ENCODE measurements at places on chromosomes 1 and 21.

GRCh38 chr1:82485591-82486369 is 685.0 kb downstream of the ADGRL2 start:
- no peak for DNase-seq

GRCh38 chr1:242019018-242019417 is 20.1 kb upstream of the MAP1LC3C start:
- no peak for DNase-seq

GRCh38 chr1:47367651-47368050 is 34.1 kb downstream of the CMPK1 start:
- no peak for DNase-seq

- no peak for DNase-seq
These were observed 11.8 kb upstream of the MAB21L3 start for GRCh38 chr1:116099379-116099778.

DNA sequence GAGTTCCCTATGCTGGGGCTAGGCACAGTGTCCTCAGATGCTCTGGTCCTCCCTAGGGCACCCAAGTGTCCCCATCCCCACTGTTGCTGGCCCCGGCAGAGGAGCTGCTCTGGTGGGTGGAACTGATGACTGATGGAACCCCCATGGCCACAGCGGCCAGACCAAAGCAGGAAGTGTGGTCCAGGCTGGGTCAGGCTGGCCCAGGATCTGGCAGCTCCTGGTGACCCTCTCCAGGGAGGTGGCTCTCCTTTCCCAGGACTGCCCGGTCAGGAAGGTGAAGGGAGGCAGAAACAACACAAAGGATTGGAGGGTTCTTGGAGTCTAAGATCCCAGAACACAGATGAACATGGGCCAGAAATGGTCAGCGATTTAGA is 1.1 kb downstream of the NKAIN1 start:
- DNase-seq = no peak

DNA sequence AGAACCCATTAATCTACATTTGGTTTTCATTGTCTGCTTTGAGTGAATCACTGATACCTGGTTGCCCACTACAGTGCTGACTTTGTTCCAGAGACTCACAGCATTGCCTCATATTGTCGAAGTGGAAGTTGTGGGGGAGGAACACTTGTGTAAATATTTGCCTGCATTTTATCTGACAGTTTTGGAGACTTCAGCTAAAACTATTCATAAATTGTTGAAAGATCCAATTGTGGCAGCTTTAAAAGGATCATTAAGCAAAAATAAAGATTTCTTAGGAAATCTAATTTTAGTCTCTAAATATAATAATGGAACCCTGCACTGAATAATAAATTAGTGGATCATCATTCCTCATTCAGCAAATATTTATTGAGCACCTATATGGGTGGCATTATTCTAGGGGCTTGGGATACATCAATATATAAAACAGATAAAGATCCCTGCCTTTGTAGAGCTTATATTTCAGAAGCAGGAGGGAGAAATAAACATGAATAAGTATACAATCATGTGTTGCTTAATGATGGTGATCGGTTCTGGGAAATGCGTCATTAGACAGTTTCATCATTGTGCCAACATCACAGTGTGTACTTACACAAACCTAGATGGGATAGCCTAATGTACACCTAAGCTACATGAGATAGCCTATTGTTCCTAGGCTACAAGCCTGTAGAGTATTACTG is 73.5 kb downstream of the OSBPL9 start:
- DNase-seq = no peak

GRCh38 chr1:24316645-24317044 is 2.5 kb upstream of the GRHL3 start:
- DNase-seq = no peak

- no peak for DNase-seq
These were observed 286.7 kb downstream of the HLX start for GRCh38 chr1:221165839-221166500.

- DNase-seq = no peak
These were observed 102.7 kb downstream of the ADARB1 start for GRCh38 chr21:45177039-45177438.

GRCh38 chr1:161887730-161888287 is 121.7 kb downstream of the ATF6 start:
- no peak for DNase-seq

- DNase-seq = no peak
These were observed 31.8 kb upstream of the RGS2 start for GRCh38 chr1:192776998-192777397.

- no peak for DNase-seq
These were observed 14.7 kb downstream of the CLSTN1 start for GRCh38 chr1:9809100-9809510.

- no peak for DNase-seq
These were observed 1.7 kb downstream of the CDC14A start for GRCh38 chr1:100353988-100354387.

DNA sequence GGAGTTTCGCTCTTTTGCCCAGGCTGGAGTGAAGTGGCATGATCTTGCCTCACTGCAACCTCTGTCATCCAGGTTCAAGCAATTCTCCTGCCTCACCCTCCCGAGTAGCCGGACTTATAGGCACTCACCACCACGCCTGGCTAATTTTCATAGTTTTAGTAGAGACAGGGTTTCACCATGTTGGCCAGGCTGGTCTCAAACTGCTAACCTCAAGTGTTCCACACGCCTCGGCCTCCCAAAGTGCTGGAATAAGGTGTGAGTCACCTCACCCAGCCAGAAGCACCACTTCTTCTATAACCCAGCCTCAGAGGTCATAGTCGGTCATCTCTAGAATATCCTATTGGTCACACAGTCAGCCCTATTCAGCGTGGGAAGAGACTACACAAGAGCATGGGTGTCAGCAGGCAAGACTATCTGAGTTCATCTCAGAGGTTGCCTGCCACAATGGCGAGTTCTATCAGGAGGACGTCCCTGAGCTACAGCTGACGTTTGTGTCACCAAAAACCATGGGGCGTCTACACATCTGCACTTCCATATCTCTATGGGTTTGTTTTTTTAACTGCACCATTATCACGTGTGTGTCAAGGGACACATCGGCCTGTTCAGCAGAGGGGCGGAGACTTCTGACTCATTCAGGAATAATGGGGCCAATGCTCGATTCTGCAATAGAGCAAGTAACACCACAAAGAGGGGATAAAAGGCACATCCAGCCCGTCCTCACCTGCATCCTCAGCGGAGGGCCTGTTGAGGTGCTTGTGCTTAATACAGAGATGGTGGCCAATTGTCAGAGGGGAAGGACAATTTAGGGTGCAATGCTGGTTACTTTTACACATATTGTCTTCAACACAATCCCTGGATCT is 256.3 kb upstream of the IRF2BP2 start:
- no peak for DNase-seq

DNA sequence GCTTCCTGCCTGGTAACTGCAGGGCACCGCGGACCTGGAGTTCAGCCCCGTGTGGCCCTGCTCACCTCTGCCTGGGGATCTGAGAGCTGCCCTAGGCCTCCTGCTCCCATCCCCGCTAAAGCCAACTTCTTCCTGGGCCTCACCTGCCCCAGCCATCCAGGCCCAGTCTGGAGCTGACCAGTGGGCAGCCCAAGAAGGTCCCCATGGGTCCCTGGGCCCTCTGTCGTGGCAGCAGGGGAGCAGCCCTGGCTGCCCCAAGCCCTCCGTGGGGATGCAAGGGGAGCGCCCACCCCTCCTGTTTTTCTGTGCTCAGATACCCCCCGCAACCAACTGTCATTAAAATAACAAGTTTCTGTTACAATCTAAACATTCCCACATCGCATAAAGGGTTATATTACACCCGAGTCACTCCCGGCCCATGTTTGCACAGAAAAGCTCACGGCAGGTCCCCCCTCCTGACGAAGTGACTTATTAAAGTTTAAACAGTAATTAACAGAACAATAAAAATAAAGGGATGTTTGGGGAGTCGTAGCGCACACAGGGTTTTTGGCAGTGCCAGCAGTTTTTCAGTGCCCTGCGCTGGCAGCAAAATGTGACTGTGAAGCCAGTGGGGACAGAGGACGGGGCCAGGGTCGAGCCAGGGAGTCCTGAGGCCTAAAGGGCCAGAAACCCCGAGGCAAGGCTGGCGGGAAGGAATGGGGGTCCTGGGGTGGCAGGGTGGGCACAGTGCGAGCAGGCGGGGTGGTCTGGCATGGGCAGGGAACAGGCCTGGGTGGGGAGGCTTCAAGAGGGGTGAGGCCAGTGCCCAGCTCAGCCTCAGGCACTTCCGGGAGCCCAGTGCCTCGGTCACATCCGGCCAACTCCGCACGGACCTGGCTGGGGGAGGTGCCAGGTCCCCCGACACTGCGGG is 121.5 kb downstream of the CASZ1 start:
- no peak for DNase-seq

GRCh38 chr1:75579046-75579445 is 31.9 kb downstream of the SLC44A5 start:
- DNase-seq = no peak

All from NK-92 treated with Interleukin-12 subunit alpha and Interleukin-12 subunit beta, amount 100 ng/mL, for 24 hours (cell line).